NCI-H187 (cell line): ENCODE measurements at places on chromosomes 1 and 21.

- DNase-seq: no peak
These were observed 10.6 kb downstream of the HCRTR1 start for GRCh38 chr1:31627930-31628559.

DNA sequence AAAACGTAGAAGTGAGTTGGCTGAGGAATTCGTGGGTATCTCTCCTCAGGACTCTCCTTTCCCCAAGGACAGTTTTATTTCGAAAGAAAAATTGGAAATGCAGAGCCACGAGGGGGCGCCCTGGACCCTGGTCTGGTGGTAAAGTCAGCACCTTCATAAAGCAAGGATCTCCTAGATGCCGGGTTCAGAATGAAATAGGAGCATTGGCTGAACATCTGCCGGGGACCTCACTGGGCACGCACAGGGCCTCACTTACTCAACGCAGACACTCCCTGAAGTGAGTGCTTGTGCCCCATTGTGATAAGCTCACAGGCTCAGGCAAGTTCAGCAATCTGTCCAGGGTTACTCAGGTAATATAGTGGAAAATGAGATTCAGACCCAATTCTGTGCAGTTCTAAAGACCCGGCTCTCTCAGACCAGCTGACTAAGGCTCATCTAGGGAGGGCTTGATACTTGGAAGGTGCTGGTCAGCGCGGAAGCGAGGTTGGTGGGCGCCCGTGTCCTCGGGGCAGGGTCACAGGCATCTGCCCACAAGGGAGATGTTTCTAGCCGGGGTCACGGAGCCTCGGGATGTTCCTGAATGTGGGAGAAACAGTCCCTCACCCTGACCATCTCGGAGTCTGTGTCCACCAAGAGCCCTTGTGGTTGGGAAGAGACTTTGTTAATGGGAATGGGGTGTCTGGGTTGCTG lies 55.7 kb upstream of the ETV3 start:
- DNase-seq: peak; percentile 89

DNA sequence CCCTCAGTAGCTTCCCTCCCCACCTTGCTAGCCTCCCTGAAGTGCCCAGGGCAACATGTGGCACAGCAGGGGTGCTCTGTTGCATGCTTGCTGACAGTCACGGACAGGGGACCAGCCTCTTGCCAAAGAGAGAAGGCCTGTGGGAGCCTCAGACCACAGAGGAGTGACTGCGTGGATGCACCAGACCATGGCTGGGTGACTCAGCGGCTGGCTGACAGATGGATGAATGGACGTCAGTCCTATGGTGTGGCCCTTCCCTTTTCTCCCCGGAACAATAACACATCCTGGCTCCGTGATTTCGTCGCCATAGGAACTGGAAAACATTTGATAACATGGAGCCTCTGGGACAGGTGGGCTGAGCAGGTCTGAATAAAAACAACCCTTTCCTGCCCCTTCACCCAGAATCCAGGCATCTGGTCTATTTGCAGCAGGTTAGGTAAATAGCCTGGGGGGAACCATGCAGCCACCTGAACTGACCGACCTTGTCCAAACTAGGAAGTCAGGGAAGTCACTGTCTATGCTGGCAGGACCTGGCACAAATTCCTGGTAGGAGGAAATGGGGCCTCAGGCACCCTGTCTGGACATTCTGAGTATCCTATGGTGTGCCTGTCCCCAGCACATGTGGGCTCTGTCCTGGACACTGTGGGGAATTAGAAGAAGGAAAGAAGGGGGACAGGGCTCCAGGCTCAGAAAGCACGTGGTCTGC lies 53.3 kb downstream of the NENF start:
- no peak for DNase-seq

- DNase-seq: no peak
These were observed 61.6 kb downstream of the CD46 start for GRCh38 chr1:207813512-207813881.

DNA sequence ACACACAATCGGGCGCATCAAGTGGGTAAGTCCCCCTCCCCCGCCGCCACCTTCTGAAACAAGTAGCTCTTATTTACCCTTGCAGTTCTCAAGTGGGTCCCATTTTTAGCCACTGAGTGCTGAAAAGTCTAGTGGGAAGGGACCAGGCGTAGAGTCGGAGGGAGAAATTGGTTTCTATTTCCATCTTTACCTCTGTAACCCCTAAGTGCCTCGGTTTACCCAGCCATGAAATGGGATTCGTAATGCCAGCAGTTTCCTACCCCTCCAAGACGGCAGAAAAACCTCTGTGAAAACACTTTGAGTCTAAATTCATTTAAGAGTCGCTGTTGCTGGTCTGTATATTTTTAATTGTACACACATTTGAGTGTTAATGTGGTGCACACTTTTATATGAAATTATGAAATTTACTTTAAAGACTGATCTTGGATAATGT lies 928 bp downstream of the TLCD4 start:
- DNase-seq: no peak

DNA sequence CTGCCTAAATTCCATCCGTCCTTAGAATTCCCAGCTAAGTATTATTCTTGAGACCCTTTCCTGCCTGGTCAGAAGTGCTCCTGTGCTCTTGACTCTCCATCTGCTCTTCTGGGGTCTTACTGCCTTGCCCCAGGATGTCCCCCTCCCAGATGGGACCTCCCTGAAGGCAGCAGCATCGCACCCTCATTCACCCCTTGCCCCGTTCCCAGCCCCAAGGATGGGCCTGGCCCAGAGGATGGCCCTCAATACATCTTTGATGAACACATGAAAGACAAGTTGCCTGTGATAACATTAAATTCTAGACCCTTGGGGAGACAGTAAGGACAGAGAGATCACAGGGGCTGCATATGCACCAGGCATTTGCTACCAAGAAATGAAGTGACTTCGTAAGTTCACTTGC lies 167.2 kb downstream of the TRABD2B start:
- no peak for DNase-seq

DNA sequence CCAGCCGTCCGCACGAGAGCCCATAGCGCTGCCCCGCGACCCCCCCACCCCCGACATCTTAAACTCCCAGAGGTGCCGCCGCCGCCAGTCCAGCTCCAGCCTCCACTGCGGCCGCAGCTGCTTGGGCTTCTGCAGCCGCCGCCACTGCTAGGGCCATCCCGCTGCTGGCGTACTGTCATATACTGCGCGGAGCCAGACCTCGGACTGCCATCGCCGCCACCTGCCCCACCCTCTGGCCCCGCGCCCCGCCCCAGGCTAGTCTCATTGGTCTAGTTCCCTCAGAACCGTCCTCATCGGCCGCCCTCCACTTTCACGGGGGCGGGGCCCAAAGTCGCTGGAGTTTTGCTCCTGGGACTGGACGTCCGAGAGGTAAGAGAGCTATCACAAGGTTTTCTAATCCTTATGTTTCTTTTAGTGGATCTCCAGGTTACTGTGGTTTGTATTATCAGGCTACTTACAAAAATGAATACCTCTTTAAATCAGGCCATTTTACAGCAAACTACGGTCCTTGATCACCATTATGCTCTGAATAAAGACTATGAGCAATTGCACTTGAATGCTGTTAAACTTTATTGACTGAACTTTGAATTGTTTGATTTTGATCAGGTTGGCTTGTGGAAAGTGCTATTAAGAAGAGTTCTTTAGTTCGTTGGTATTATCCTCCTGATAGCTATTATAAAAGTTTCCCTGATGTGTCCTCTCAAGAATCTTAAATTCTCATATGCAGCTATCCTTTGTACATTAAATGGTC lies 2.8 kb upstream of the CD1D start:
- DNase-seq: no peak

GRCh38 chr1:9179463-9180110 lies 50.7 kb upstream of the GPR157 start:
- DNase-seq: no peak

GRCh38 chr1:111486431-111486830 lies 12.6 kb downstream of the C1orf162 start:
- no peak for DNase-seq

DNA sequence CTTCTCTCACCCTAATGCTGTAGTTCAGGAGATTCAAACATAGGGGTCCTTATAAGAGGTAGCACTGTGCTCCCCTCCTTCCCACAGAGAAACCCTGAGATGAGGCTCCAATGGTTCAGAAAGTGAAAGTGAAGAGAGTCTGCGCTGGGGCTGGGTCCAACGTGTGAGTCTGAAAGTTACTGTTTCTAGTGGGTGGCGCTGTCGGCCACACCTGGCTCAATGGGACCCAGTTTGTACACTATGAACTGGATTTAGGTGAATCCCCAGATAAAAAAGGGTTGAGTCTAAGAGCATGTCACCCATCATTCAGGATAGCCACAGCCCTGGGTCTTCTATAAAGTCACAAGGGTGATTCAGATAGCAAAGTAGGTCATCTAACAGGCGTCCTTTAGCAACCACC lies 2.8 kb downstream of the SMCP start:
- no peak for DNase-seq

- no peak for DNase-seq
These were observed 216.9 kb downstream of the NUF2 start for GRCh38 chr1:163538667-163539066.

GRCh38 chr1:46113948-46114347 lies 18.5 kb downstream of the PIK3R3 start:
- no peak for DNase-seq

DNA sequence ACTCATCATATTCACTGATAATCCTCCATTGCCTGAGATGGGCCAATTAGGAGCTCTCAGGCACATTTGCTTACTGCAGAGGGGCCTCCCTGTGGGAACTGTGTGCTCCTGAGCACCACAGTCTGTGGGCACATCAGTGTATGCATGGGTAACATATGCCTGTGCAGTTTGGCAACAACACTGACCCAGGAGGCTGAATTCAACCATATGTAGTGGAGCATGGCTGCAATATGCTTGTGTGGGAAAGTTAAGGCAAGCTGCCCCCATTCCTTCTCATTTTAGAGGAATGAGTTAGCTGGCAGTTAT lies 11.8 kb upstream of the FMOD start:
- DNase-seq: no peak

GRCh38 chr1:223419115-223419514 lies 25.9 kb downstream of the CCDC185 start:
- no peak for DNase-seq

DNA sequence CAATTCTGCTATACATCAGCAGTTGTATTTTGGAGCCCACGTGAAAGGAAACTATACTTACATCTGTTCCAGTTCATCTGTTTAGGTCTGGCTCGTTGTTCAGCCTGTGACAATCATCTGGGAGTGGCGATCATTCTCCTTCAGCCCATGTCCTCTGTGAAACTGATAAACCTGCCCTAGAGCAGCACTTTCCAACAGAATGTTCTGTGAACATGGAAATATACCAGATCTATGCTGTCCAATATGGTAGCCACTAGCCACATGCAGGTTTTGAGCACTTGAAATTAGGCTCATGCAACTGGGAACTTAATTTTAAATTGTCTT lies 24.5 kb upstream of the COQ8A start:
- no peak for DNase-seq
